ENCODE measurements at places on chromosomes 1 and 21. TPM values are rescaled to one million over a fixed set of nuclear protein-coding genes. Genes with fewer than 3 reads are reported as not detected.

SMPDL3B gene
- 1.3 TPM for total RNA-seq

HAO2 gene
- total RNA-seq = not detected

PANK4 gene
- total RNA-seq = 19.3 TPM

SHISAL2A gene
- not detected for total RNA-seq

AMY2A gene
- total RNA-seq = not detected
